Psoas muscle (tissue), 8 donors: ENCODE measurements at places on chromosomes 5 and 9.

- DNase-seq, result no peak
These were observed 30.6 kb downstream of the SNX2 start for GRCh38 chr5:122805481-122805880.

GRCh38 chr5:118551716-118552115, 436.6 kb downstream of the DTWD2 start:
- DNase-seq, result no peak

DNA sequence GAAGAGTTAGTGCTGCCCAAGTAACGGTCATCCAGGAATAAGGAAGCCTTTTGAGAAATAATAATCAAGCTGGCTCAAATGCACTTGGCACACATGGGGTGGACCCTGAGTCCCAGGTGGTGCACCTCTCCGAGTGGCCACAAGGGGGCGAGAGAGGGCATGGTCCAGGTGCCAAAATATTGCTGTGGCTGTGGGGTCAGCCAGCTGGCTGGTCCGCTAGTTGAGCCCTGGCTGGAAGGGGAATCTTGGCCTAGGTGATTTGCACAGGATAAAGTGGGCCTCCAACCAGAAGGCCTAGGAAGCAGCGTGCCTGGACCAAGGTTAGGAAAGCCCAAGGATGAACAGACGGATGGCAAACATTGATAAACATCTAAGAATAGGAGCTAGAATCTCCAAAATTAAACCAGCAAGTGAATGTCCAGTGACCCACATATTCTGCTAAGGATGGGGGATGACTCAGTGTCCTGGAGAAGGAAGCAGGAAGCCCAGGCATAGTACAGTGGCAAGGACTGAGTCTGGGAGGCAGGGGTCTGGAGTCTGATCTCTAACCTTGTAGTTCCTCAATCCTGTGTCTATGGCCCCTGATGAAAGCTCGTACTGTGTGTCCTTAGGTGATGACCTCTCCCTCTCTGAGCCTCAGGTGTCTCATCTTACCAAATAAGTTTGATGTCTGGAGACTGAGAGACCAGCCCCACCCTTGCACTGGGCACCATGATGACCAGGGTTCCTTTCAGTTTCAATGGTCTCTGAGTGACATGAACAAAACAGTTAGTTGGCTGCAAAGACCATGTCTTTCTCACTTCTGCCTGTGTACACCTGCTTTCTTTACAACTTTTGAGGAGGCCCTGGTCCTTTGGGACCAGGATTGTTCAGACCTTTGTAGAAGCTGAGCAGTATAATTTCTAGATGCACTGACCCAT, 19.2 kb upstream of the SHB start:
- peak; percentile 76 for DNase-seq

- DNase-seq, result no peak
These were observed 271.1 kb upstream of the RPS23 start for GRCh38 chr5:82549263-82549662.

GRCh38 chr9:100641166-100641565, 63.3 kb downstream of the CAVIN4 start:
- no peak for DNase-seq

GRCh38 chr5:93279296-93279963, 301.6 kb downstream of the NR2F1-AS1 start:
- DNase-seq, result no peak

GRCh38 chr5:107604146-107604910, 66.4 kb downstream of the EFNA5 start:
- no peak for DNase-seq
